Left ventricle myocardium inferior (tissue), 1 donor: ENCODE measurements at places on chromosomes 13 and 19. TPM values are rescaled to one million over a fixed set of nuclear protein-coding genes. Genes with fewer than 3 reads are reported as not detected.

DNA sequence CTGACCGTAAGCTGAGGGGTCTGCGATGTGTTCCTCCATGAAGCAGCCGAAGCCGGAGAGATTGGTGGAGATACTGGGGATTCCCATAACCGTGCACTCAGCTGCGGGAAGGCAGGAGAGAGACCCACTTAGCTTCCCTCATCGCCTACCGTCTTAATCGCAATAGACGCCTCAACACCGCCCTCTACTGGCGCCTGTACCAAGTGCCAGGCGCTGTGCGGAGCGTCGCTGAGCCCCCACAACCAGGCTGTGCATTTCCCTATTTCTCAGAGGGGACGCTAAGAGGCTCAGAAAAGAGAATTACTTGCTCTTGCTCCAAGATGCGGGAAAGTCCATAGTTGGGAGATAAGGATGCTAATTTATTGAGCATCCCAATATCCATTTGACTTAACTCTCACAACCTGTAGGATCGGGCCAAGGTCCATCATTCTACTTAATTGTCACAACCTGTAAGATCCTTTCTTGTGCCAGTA lies 5.8 kb downstream of the FTL start:
- peak; percentile 81 for DNase-seq

GRCh38 chr13:91349992-91350911 lies 2.8 kb downstream of the MIR17HG start:
- DNase-seq, result no peak

Gene NKPD1
- total RNA-seq, result 0.05 TPM

DNA sequence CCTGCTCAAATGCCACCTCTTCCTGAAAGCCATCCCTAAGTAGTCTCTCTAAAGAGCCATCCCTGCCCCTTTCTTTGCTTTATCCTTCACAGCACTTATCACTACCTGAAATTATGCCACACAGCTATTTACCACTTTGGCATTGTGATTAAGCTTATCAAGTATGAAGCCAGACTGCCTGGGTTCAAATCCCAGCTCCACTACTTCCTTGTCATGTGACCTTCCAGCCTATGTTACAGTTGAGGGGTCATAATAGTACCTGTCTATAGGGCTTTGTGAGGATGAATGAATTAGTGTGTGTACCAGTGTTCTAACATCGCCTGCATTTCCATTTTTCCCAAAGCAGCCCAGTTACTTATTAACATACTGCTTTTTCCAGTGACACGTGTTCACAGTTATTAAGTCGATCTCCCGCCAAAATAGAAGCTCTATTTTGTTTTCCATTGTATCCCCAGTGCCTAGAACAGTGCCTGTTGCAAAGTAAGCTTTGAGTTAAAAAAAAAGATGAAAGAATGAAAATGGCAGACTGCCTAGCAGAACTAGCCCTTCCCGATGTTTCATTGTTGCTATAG lies 32.8 kb downstream of the ZSWIM9 start:
- no peak for DNase-seq

DNA sequence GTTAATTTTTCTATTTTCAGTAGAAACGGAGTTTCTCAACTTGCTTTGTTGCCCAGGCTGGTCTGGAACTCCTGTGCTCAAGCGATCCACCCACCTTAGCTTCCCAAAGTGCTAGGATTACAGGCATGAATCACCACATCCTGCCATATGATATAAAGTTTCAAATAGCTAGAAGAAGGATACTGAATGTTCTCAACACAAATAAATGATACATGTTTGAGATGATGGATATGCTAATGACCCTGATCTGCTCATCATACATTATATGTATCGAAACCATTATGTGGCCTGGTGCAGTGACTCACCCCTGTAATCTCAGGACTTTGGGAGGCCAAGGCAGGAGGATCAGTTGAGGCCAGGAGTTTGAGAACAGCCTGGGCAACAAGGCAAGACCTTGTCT lies 11.5 kb downstream of the CIB3 start:
- no peak for DNase-seq

DNA sequence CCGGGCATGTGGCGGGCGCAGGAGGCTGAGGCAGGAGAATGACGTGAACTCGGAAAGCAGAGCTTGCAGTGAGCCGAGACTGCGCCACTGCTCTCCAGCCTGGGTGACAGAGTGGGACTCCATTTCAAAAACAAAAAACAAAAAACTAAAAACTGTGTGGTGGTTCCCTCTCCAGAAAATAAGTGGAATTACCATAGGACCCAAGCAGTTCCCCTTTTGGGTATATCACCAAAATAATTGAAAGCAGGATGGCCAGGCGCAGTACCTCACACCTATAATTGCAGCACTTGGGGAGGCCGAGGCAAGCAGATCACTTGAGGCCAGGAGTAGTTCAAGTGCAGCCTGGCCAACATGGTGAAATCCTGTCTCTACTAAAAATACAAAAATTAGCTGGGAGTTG lies 15.7 kb upstream of the LDLR start:
- no peak for DNase-seq

Gene LGALS7
- not detected for total RNA-seq

DNA sequence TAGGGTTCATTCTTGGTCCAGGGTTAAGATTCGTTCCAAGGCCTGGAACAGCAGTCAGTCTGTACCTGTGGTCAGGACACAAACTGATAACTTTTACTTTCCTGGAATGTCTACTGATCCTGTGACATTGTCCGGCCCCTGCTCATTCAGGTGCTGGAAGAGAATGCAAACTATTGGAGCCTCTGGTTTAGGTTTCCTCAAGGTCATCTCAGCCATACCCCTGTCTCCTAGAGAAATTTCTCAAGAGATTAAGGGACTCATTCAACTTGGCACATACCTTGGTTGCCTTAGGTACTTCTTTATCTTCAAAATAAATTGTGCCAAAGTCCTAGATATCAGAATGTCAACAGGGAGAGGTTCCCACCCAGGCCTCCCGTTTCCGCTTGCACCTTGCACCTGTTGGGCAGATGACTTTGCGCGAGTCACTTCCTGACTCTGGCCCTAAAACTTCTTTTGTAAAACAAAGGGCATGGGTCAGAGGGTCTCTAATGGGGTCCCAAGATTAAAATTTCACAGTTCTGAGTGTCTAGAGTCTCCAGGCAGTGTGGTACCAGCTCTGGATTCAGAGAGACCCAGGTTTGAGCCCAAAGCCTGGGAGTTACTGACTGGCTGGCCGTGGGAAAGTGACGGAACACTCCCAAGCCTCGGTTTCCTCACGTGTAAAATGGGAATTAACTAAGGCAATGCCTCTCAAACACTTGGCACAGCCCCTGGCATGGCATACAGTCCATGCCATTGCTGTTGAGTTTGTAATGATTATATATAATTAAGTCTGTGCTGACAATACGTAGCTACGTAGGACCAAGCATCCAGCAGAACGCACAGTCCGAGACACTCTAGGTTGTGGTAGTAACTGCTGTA lies 25.8 kb upstream of the CYP2S1 start:
- no peak for DNase-seq

GRCh38 chr19:3160219-3160618 lies 18.4 kb upstream of the S1PR4 start:
- no peak for DNase-seq

DNA sequence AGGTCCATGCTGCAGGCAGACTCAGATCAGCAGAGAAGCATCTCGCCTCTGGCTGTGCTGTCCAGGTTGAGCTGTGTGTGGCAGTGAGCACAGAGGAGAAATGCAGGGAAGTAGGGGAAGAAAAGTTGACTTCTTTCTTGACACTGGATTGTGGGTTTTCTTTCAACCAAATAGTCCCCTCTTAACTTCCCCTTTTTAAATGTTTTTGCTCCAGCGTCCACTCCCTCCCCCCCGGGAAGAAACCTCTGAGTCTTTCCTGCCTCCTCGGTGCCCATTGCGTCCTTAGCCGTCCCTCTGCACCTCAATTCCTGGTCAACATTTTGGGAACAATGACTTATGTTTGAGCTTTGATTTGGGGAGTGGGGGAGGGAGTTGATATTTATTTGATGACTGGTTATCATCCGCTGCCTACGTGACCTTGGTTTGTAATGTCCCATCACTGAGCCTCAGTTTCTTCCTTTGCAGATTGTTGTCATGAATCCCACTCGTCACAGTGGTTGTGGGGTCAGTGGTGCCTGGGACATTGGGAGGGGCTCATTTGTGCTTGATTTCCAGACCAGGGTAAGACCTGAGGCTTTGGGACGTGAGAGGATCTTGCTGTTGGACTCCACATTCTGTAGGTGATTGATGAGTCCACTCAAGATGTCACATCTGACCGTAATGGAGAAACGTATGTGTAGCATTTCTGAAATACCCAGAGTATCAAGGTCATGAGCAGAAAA lies at the start of gene LILRB2:
TSS of gene LILRB2 (minus strand) at position 104 of the 722 bp plus-strand sequence. CDS start 614 bp downstream, outside the sequence.
- DNase-seq, result no peak

- no peak for DNase-seq
These were observed 38.7 kb upstream of the GARRE1 start for GRCh38 chr19:34215666-34216038.

DNA sequence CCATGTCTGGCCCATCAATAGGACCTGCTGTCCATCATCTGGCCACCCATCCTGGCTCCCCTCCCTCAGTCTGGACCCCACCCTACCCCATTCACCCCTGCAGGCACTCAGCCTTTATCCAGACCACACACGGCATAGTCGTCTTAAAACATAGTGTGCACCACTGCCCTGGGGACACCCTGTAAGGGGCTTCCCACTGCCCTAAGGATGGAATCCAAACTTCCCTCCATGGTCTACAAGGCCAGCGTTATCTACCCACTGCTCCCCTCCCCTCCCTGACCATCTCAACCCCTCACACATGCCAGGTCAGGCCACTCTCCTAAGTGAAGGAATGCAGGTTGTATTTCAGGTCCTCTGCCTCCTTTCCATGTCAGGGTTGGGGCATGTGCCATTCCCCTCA lies 352.7 kb upstream of the ZNF507 start:
- DNase-seq, result no peak

Gene PTGER1
- total RNA-seq, result not detected

Gene NUMBL
- total RNA-seq, result 14.7 TPM

DNA sequence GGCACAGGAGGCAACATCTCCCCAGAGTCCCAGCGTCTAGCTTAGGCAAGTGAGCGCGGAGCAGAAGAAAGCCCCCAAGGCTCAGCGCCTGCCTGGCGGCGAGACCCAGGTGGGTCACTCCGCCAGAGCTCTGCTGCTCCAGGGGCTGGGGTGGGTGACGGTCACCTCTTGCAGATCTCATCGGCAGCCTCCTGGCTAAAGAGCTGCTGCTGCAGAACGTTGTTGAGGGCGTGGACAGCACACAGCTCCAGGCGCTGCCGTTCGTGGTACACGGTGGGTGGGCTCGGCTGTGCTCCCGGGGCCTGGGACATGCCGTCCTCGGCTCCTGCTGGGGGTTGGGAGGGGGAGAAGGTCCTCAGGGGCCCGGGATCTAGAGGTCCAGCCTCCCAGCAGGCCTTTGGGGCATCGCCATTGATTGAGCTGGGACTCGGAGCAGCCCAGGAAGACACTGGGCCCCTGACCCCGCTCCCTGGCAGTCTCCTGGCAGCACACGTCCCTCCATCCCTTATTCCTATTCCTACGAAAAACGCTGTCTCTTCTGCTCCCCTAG lies 795 bp downstream of the JOSD2 start:
- DNase-seq, result no peak

- DNase-seq, result no peak
These were observed 460 bp downstream of the KMT5C start for GRCh38 chr19:55339889-55340783.

DNA sequence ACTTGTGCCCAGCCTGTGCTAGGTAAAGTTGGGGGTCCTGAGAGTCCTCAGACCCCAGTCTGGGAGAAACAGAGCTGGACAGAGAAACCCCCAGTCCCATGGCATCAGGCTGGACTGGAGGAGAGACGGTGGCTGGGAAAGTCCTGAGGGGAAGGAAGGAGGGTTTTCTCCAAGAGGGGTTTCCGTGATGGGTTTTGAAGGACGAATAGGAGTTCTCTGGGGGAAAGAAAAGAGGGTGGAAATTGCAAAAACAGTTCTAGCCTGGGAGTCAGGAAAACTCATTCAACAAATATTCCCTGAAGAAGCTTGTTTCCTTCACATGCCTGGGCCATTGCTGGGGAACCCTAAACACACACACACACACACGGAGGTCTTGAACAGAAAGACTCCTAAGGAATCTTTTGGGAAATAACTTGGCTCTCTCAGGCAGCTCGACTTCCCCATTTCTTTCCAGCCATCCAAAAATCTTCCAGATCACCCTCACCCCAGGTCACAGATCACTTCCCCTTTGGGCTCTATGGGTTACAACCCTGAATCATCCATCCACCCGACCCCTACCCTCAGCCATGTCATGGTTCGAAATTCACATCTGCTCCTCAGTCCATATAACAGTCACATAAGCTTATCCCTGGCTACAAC lies 47.5 kb downstream of the COLGALT1 start:
- DNase-seq, result no peak

GRCh38 chr13:99414048-99414995 lies 87.0 kb upstream of the TM9SF2 start:
- no peak for DNase-seq

GRCh38 chr19:51196181-51196580 lies 28.7 kb upstream of the CD33 start:
- DNase-seq, result no peak

GRCh38 chr13:39777021-39777420 lies 121.6 kb downstream of the COG6 start:
- DNase-seq, result no peak

Gene IGSF23
- total RNA-seq, result not detected

- DNase-seq, result no peak
These were observed 48.2 kb upstream of the GPI start for GRCh38 chr19:34316741-34317301.

GRCh38 chr13:49579501-49579900 lies 5.9 kb downstream of the RCBTB1 start:
- DNase-seq, result no peak

- DNase-seq, result no peak
These were observed 1350.8 kb downstream of the OLFM4 start for GRCh38 chr13:54379461-54379860.

DNA sequence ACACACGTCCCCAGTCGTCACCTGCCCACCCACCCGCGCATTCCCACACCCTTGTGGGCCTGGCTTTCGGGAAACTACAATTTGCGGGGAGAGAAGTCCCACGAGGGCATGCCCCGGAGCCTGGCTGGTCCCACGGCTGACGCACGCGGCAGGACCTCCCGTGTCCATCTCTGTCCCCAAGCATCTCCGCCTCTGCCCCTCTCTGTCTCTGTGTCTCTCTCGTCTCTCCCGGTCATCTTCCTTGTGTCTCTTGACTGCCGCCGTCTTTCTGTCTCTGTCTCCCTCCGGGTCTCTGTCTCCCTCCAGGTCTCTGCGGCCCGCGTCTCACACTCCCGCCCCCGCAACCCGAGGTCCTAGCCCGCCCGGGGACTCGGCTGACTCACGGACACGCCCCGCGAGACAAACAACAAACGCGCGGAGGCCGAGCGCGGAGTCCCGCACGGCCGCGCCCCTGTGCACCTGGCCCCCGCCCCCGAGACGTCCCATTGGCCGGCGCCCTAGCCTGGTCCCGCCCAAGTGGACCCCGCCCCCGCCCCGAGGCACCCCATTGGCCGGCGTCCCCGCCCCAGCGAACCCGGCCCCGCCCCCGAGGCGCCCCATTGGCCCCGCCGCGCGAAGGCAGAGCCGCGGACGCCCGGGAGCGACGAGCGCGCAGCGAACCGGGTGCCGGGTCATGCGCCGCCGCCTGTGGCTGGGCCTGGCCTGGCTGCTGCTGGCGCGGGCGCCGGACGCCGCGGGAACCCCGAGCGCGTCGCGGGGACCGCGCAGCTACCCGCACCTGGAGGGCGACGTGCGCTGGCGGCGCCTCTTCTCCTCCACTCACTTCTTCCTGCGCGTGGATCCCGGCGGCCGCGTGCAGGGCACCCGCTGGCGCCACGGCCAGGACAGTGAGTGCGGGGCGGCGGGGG lies at the start of gene FGF22:
TSS of gene FGF22 (plus strand) at position 627 of the 908 bp plus-strand sequence. CDS start at position 674, 47 bp downstream.
- peak; percentile 95 for DNase-seq

GRCh38 chr19:48999481-49000325 lies 6.0 kb downstream of the RUVBL2 start:
- DNase-seq, result peak; percentile 38

- DNase-seq, result no peak
These were observed 101.5 kb downstream of the CCNA1 start for GRCh38 chr13:36533806-36534205.
